ENCODE measurements at places on chromosomes 11 and 22.

DNA sequence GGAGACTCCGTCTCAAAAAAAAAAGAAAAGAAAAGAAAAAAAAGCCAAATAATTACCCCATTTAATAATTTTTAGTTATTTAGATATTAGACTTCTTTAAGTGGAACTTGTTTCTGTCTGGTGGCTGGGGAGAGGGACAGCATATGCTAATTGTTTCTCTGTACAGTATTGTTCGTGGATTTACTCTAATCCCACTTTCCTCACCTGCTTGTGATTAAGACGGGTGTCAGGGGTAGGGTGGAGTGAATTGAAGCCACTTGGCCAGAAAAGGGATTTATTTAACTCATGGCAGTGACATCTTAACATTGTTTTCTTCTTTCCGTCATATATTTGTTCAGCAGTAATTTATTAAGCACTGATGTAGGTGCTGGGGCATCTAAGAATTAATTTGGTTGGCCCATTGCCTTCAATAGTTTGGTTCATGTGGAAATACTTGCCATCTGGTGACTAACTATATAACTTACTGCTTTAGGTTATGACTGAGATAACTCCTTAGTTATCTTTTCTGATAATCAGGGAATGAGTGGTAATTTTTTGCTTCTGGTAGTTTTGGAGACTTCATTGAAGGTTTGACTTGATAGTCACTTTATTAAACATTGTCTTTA is 4.6 kb downstream of the TNRC6B start:
- no peak for DNase-seq

DNA sequence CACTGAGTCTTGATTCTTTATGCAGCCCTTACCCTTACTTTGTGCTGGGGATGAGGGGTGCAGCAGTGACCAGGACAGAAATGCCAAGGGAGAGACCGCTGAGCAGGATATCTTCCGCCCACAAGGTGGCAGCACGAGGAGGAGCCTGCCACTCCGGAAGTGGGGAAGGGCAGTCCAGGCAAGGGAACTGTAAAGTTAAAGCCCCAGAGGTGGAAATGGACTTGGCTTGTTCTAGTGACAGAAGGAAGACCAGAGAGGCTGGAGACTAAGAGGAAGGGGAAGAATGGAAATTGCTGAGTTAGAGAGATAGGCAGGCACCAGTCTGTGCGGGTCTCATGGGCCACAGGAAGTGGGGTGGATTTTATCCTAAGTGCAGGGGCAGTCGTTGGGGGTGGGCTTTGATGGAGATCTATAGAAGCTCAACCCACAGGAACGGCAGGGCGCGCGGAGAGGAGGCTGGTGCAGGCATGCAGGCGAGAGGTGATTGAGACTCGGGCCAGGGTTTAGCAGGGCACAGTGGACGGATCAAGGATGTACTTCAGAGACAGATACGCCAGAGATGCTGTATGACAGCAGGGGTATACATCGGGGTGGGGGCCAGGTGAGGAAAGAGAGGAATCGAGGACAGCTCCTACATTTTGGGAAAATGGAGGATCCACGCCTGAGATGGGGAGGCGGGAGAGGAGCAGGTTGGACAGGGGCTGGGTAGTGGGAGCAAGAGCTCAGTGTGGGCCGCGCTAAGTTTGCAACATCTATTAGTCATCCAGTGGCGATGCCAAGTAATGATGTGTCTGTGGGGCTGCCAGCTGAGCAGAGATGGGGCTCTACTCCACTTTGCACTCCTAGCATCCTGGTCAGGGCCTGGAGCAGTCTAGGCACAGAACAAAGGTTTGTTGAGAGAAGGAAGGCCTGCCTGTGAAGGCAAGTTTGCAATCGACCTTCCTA is 3.3 kb upstream of the GRK2 start:
- DNase-seq = peak; percentile 74

- DNase-seq = no peak
Observed at GRCh38 chr22:37848587-37849088, 581 bp upstream of the EIF3L start.

DNA sequence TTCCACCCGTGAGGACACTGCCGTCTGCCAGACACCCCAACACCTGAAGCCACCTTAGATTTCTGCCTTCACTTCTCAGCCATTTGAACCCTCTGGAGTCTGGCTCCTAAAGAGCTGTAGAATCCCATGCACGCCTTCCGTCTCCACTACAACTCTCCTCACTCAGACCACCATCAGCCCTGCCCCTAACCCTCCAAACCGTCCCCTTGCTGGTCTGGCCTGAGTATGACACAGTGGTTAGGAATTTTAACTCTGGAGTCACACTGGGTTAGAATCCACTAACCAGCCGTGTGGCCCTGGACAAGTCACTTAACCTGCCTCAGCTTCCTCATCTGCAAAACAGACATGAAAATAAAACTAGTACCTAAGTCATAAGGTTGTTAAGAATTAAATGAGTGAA is 3.0 kb downstream of the CNIH2 start:
- DNase-seq = no peak

GRCh38 chr11:87719326-87720073 is 455.7 kb downstream of the RAB38 start:
- no peak for DNase-seq
